Renal cortical epithelial cell (primary cell): ENCODE measurements at places on chromosomes 4 and X. TPM values are rescaled to one million over a fixed set of nuclear protein-coding genes. Genes with fewer than 3 reads are reported as not detected.

DNA sequence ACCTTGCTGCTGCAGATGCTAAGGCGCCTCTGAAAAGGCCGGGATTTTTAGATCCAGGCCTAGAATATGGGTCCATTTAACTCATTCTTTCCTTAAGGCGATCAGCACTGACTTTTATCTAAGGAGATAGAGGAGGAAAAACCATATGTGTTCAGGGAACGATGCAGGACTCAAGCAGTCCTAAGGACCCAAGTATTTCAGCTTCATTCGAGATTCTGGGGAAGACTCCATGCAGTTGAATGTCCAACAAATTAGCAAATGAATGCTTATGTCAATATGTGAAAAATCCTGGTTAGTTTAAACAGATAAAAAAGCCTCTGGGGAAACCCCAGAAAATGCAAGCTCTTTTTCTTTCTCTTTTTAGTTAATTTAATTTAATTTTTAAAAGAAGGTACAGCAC lies 36.0 kb downstream of the HELT start:
- no peak for DNase-seq

GRCh38 chr4:94711635-94712034 lies 46.1 kb upstream of the BMPR1B start:
- no peak for DNase-seq

GRCh38 chr4:172740434-172740833 lies 428.2 kb upstream of the GALNT7 start:
- peak; percentile 80 for DNase-seq

- DNase-seq, result no peak
These were observed 185.1 kb downstream of the ARHGAP6 start for GRCh38 chrX:11480626-11481025.

GRCh38 chr4:79666875-79667274 lies 258.8 kb upstream of the GK2 start:
- no peak for DNase-seq

SHISA3 gene
- total RNA-seq, result 0.17 and 0.20 TPM in 2 replicates
